ENCODE measurements at places on chromosomes 6 and 20.

DNA sequence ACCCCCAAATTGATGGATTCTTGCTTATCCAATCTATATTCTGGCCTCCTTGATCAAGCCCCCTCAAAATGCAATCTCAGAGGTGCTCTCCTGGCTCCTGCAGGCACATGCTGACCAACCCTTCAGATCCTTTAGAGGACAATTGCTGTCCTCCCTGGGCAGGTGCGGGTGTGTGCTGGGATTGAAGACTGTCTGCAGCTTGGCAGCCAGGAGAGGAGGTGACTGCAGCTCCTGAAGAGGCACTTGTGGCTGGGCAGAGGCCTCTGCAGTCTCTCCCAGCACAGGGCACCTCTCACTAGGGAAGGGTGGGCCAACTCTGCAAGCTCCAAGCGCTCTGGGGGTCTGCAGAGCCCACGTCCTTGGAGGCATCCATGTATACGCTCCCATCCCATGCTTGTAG is 28.5 kb downstream of the SUMO4 start:
- no peak for DNase-seq

GRCh38 chr6:26280407-26280806 is 84.6 kb upstream of the BTN3A2 start:
- DNase-seq: no peak

DNA sequence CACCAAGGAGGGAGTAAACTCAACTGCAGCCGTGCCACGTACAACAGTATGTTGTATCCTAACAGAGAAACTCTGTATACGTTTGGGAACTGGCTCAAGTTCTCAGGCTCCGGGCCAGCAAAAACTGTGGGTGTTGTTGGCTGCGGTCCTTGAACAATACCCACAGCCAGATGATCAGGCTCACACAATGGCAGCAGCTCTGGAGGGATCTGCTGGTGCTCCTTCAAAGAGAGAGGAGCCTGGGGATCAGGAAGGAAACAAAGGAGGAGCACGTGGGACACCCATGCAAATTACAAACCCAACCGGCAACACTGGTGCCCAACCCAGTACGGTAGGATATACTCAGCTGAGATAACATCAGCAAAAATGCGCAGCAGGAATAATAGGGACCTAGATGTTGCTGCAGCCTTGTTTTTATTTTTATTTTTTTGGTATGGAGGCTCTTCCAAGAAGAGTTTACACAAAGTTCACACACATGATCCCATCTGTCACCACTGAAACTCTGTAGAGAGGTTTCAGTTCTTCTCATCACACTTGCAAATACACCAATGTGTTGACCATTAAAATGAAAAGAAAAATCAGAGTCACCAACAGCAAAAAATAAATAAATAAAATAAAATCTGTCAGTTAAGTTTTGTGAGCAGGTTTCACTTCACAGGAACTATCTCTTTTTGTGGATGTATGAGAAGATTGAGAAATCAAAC is 41.2 kb upstream of the PDE10A start:
- DNase-seq: no peak

DNA sequence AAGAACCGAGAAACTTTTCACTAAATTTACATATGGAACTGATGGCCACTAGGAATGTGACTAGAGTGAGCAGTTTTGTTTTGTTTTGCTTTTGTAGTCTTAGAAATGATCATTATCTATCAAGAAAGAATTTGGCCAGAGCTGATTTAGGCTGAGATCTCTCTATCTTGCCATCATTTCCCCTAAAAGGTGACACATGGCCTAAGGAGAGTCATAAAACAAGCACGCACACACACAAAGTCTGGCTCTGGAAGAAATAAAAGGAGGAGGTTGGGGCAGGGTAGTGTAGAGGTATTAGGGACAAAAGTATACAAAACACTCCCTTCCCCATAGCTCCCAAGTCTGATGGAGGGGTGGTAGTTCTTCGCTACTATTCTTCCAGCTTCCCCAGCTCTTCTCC is 56.4 kb downstream of the RIPOR2 start:
- DNase-seq: no peak

GRCh38 chr6:162244031-162244430 is 483.5 kb downstream of the PRKN start:
- no peak for DNase-seq

GRCh38 chr20:46699651-46700359 is 9.6 kb upstream of the SLC2A10 start:
- no peak for DNase-seq

All from common myeloid progenitor, CD34-positive (primary cell).